Esophagus squamous epithelium (tissue), 5 donors: ENCODE measurements at places on chromosomes 11 and 22.

DNA sequence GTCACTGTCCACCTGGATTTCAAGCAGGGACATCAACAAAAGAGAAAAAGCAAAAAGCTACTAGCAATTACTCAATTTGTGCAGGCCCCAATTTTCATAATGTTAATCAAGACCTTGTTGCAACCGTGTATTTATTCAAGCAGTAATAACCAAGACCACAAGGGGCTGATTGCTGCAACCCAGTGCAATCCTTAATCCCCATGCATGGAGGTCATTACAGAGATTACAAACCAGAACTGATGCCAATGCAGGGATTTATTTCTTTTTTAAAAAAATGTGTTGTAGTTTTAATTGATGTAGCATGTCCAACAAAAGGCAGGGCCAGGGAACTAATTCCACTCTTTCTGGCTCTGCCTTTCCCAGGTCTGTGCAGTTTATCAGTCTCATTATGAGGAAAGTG is 18.4 kb downstream of the TECTA start:
- no peak for DNase-seq

DNA sequence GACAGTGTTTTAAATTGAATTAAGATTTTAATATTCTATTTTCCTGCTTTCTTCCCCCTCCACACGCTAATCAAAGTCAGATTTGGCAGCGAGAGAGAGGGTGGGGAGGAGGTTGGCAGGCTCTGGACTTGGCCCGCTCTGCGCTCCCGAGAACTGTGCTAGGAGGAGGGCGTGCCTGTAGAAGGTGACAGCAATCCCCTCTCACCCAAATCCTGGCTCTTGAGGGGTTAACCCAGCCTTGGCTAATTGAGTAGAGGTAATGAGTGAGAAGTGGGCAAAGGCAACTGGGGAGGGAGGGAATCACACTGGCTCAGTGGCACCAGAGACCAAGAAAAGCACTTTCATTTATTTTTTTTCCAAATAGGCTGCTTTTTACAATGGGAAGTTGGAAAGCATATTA is 42.2 kb downstream of the BUD13 start:
- no peak for DNase-seq

DNA sequence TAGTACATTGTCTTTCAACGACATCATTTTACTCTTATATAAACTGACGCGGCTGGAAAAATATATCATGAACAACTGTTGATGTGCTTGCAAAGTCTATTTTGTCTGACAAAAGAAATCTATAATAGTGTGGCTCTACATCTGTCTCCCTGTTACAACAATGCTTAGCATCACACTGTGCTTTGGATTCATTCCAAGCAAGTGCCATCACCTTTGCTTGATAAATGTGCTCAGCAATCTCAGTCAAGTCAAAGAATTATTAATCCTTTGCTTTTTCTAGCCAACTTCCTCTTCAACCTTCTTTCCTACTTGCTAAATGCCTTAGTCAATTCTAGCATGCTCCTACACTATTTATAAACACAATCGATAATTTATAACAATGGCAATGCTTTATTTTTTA is 140.5 kb downstream of the FCHSD2 start:
- DNase-seq: no peak

DNA sequence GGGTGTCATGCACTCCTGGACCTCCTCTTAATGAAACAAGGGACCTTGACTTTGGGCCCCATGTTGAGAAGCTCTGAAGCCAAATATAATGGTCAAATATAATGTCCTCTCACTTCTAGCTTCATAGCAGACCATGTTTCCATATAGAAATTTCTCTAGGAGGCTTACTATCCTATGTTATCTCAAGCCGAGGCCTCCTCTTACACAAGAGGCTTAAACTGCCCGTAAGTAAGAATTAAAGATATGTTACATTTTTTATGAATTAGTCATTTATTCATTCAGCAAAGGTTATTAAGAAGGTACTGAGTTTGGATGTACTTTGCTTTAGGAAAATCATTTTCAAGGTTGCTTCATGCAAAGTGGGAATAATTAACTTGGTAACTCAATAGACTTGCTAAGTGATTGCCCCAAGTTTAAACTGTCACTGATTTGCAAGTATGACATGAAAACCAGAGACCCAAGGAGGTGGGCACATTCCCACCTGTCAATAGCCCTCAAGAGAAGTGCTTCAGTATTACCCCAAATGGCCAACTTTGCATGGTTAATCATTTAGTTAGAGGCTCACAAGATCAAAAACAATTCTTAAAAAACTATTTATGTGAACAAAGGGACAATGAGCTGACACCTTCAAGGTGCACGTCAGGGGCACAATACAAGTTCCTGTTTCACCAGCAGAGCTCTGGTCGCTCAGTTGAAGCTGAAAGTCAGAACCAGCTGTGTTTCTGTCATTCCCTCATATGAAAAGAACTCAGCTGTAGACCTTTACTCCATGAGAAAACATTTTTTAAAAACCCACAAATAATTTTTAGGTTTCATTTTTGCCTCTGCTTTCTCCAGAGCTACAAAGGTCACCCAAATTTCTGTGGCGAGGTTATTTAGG is 20.9 kb downstream of the BDNF start:
- no peak for DNase-seq

GRCh38 chr11:135027461-135027860 is 615.4 kb upstream of the B3GAT1 start:
- no peak for DNase-seq

DNA sequence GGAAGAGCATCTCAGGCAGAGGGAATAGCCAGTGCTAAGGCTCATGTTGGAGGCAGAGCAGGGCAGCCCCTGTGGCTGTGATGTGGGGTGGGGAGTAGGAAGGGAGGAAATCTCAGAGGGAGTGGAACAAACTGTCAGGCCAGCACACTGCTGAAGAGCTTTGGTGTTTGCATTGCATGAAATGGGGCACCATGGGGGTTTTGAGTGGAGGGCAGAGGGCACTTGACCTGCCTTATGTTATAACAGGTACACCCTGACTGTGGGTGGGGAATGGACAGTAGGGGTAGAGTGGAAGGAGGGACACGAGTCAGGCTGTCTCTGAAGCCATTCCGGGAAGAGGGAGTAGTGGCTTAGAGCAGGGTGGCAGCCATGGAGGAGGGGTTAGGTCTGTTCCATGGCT is 24.0 kb downstream of the PRDM11 start:
- no peak for DNase-seq

GRCh38 chr11:123582992-123583504 is 71.4 kb downstream of the SCN3B start:
- no peak for DNase-seq

DNA sequence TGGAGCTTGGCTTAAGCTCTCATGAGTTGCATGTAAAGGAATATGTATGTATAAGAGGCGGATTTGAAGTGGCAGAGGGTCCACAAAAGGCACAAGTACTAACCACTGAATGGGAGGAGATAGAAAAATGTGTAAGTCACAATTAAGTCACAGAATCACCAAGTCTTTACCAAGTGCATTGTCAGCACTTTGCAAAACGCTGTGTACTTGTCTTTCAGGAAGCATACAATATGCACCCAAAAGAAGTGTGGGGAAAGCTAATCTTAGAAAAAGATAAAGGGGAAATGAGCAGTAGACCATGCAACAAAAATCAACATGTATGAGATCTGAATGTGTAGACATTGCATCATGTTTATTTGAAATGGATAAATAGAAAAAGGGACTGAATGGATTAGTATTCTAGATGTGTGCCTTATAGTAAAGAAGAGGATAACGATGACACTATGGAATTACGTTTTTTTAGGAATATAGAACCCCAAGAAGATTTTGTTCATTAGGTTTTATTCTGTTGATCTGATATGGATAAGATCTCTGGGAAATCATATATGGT is 4.5 kb downstream of the CNTF start:
- no peak for DNase-seq

- DNase-seq: no peak
These were observed 29.9 kb upstream of the BSX start for GRCh38 chr11:123011510-123011909.

DNA sequence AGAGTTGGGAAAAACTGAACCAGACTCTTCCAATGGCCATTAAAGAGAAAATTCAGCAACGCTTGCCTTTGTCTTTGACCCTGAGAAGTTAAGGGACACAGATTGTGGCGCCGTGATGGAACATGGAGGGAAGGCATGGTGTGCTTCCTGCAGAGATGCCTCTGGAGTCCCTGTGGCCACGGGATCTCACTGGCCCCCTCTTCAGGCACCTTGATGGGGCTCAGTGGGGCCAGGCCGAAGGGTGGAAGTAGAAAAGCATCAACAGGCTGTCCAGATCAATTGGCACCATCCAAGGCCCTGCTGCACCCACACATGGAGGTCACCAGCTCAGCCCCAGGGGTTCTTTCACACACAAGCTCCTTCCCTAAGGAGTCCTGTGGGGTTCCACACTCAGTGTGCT is 42.9 kb downstream of the MORC2 start:
- no peak for DNase-seq
